Peyer's patch (tissue), 4 donors: ENCODE measurements at places on chromosomes 5 and 9. TPM values are rescaled to one million over a fixed set of nuclear protein-coding genes. Genes with fewer than 3 reads are reported as not detected.
A peak's percentile ranks its signal among the peaks of the same experiment; 100 is the strongest.

DNA sequence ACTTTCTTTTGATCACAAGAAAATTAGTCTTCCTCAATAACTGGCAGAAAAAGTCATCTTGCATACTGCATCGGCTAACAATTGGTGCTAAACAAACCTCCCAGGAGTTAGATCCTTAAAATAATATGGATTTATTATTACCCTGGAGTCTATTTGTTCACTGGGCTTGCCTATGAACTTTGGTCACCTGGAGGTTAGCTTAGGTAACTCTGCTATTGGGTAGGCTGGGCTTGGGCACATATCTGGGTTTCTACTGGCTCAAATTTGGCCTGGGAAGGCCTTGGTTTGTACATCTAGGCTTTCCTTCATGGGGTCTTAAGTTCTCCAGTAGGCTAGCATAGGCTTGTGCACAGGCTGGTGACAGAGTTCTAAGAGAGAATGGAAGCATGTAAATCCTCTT, 279.9 kb downstream of the RASEF start:
- no peaks in the 10 kb centered on the region for H3K27me3 ChIP-seq
- H3K27ac ChIP-seq = no peak overlapping the region
- peaks cover 5% of the 10 kb centered on the region for H3K4me1 ChIP-seq
- no peaks in the 10 kb centered on the region for H3K36me3 ChIP-seq
- DNase-seq = no peak

DNA sequence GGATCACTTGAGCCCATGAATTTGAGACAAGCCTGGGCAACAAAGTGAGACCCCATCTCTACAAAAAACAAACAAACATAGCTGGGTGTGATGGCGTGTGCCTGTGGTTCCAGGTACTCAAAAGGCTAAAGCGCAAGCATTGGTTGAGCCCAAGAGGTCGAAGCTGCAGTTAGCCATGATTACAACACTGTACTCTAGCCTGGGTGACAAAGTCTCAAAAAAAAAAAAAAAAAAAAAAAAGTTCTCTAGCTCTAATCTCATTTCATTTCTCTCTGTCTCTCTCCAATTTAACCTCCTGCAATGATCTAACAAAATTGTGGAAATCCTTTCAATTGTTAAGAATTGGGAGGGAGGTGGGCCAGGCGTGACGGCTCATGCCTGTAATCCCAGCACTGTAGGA, 33.3 kb downstream of the LPAR1 start:
- H3K27ac ChIP-seq = no peak overlapping the region
- no peak overlapping the region for H3K4me3 ChIP-seq

- no peak overlapping the region for H3K4me3 ChIP-seq
- H3K36me3 ChIP-seq = no peaks in the 10 kb centered on the region
- no peaks in the 10 kb centered on the region for H3K27me3 ChIP-seq
- no peak overlapping the region for H3K27ac ChIP-seq
These were observed 45.3 kb downstream of the INSL6 start for GRCh38 chr9:5140151-5140550.

GRCh38 chr5:80659106-80659505, 4.3 kb upstream of the DHFR start:
- no peaks in the 10 kb centered on the region for H3K27me3 ChIP-seq
- no peak overlapping the region for H3K27ac ChIP-seq
- H3K4me1 ChIP-seq = peaks cover 5% of the 10 kb centered on the region
- no peak for DNase-seq
- H3K4me3 ChIP-seq = no peak overlapping the region

- no peak overlapping the region for H3K4me3 ChIP-seq
- H3K27me3 ChIP-seq = no peaks in the 10 kb centered on the region
- DNase-seq = no peak
- no peak overlapping the region for H3K27ac ChIP-seq
These were observed 57.9 kb downstream of the EXD3 start for GRCh38 chr9:137365056-137365455.

- DNase-seq = no peak
- no peaks in the 10 kb centered on the region for H3K36me3 ChIP-seq
- peaks cover 52% of the 10 kb centered on the region for H3K4me1 ChIP-seq
- no peaks in the 10 kb centered on the region for H3K27me3 ChIP-seq
- peak overlapping the region; percentile 88 for H3K27ac ChIP-seq
These were observed 3.7 kb downstream of the GSN start for GRCh38 chr9:121271368-121272341.

DNA sequence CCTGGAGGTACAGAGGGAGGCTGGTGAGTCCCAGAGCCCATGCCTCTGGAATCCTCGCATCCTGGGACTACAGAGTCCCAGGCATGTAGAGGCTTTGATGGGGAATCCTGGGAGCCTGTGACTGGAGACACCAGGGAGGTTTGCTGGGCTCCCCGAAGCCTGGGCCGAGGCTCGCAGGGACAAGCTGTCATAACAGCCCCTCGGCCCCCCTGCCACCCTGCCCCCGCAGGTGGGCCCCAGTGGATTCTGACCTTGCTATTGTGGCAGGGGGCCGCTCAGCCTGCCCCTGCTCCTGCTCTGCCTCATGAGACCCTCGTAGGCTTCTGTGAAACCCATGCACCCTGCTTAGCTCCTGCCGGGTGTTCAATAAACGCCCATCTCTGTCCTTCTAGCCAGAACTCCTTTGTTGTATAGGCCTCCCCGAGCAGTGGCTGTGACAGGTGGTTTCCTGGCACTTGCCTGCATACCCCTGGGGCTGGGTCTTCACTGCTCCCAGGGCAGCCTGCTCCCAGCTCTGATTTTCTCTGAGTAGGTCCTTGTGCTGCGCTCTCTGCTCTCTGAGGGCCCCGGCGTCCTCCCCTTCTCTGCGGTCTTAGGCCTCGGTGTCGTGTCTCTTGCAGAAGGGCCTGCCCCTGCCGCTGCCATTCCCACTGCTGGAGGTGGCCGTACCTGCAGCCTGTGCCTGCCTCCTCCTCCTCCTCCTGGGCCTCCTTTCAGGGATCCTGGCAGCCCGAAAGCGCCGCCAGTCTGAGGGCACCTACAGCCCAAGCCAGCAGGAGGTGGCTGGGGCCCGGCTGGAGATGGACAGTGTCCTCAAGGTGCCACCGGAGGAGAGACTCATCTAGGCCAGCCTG, 20.4 kb downstream of the CRB2 start:
- H3K36me3 ChIP-seq = no peaks in the 10 kb centered on the region
- H3K27me3 ChIP-seq = no peaks in the 10 kb centered on the region
- no peak overlapping the region for H3K4me3 ChIP-seq
- DNase-seq = no peak
- peaks cover 7% of the 10 kb centered on the region for H3K4me1 ChIP-seq

DNA sequence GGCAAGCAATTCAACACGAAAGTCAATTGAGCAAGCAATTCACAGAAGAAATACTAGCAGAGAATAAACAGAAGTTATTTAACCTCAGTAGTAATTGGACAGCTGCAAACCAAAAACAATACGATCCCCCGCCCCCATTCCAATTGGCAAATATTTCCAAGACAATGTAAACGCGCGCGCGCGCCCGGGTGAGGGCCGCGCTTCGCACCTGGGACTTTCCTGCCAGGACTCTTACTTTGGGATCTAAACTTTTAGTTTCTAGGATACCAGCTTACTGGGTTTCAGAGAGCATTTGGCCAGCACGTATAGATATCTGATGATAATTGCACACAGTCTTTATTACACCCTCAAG, 8.6 kb downstream of the RUFY1 start:
- no peak for DNase-seq
- H3K27ac ChIP-seq = peak overlapping the region; percentile 77
- H3K36me3 ChIP-seq = peaks cover 23% of the 10 kb centered on the region

GRCh38 chr9:110828264-110828663, 159.7 kb downstream of the MUSK start:
- H3K36me3 ChIP-seq = no peaks in the 10 kb centered on the region
- H3K27ac ChIP-seq = no peak overlapping the region
- DNase-seq = no peak
- no peaks in the 10 kb centered on the region for H3K4me1 ChIP-seq

DNA sequence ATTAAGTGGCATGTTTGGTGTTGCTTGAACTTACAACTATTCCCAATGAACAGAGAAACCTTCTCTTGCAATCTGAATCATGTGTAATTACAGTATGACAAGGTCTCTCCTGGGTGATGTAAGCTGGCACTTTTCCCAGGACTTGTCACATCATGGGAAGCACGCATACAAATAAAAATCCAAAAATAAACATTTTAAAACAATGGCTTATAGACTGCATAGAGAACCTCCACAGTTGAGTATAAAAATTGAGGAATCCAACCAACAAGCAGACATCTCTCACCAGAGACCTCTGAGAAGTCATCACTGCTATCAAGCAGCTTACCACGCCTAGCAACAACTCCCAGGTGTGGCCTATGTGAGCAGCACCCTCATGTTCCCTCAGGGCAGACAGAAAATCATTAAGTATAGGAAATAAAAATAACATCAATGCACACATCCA, 3.9 kb downstream of the MLLT3 start:
- H3K4me1 ChIP-seq = peaks cover 19% of the 10 kb centered on the region
- H3K4me3 ChIP-seq = no peak overlapping the region
- no peaks in the 10 kb centered on the region for H3K36me3 ChIP-seq
- DNase-seq = no peak

The SPATA6L gene
- total RNA-seq = 18.2 TPM

The SPINK7 gene
- not detected for total RNA-seq

The ECM2 gene
- 10.7 TPM for total RNA-seq
